Activated naive CD8-positive, alpha-beta T cell treated with anti-CD3 and anti-CD28 coated beads, Interleukin-2, amount 10 ng/mL, durations not matched to agents 7 days and 5 days (primary cell): ENCODE measurements at places on chromosomes 13 and 19. TPM values are rescaled to one million over a fixed set of nuclear protein-coding genes. Genes with fewer than 3 reads are reported as not detected.
A peak's percentile ranks its signal among the peaks of the same experiment; 100 is the strongest.

- peak overlapping the region; percentile 88 for H3K4me3 ChIP-seq
- H3K36me3 ChIP-seq: peaks cover 4% of the 10 kb centered on the region
- peak overlapping the region; percentile 46 for H3K27ac ChIP-seq
These were observed 1.3 kb downstream of the RFX2 start for GRCh38 chr19:6108721-6109633.

DNA sequence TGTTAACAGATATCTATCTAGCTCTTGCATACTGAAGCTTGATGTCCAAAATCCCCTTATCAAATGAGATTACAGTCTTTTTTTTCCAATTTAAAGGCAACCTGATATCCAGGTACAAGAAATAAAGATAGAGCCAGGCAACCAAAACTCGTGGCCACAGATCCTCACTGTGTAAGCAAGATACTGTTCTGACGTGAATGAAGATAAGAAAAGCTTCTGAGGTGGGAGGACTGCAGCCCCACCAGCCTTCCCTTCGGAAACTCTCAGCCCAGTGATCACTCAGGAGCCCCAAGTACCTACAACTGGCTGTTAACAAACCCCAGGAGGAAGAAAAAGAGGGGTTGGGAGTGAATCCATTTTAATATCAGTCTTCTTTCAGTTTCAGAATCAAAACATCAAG is 191.6 kb downstream of the EFNB2 start:
- H3K4me1 ChIP-seq: no peaks in the 10 kb centered on the region
- no peak overlapping the region for H3K27ac ChIP-seq
- no peak for DNase-seq
- no peaks in the 10 kb centered on the region for H3K36me3 ChIP-seq
- H3K27me3 ChIP-seq: peaks cover 13% of the 10 kb centered on the region
- H3K4me3 ChIP-seq: no peak overlapping the region

- H3K4me1 ChIP-seq: no peaks in the 10 kb centered on the region
- H3K36me3 ChIP-seq: no peaks in the 10 kb centered on the region
- H3K27me3 ChIP-seq: peaks cover 7% of the 10 kb centered on the region
- DNase-seq: no peak
- no peak overlapping the region for H3K27ac ChIP-seq
- no peak overlapping the region for H3K4me3 ChIP-seq
These were observed 197.5 kb upstream of the SERP2 start for GRCh38 chr13:44176173-44176572.

DNA sequence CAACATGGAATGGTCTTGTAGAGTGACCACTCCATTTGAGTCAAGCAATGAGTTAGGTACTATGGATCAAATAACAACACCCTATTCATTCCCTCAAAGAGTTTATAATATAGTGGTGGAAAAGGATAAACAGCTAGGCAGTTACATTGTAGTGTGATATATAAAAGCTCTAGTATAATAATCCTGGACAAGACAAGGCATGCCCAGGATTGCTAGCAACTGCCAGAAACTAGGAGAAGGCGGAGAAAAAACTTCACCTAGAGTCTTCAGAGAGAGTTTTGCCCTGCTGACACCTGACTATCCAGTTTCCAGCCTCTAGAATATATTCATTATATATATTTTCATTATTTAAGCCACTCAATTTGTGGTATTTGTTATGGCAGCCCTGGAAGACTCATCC is 530.6 kb downstream of the KLF12 start:
- no peak overlapping the region for H3K27ac ChIP-seq
- peaks cover 6% of the 10 kb centered on the region for H3K36me3 ChIP-seq
- H3K27me3 ChIP-seq: no peaks in the 10 kb centered on the region

DNA sequence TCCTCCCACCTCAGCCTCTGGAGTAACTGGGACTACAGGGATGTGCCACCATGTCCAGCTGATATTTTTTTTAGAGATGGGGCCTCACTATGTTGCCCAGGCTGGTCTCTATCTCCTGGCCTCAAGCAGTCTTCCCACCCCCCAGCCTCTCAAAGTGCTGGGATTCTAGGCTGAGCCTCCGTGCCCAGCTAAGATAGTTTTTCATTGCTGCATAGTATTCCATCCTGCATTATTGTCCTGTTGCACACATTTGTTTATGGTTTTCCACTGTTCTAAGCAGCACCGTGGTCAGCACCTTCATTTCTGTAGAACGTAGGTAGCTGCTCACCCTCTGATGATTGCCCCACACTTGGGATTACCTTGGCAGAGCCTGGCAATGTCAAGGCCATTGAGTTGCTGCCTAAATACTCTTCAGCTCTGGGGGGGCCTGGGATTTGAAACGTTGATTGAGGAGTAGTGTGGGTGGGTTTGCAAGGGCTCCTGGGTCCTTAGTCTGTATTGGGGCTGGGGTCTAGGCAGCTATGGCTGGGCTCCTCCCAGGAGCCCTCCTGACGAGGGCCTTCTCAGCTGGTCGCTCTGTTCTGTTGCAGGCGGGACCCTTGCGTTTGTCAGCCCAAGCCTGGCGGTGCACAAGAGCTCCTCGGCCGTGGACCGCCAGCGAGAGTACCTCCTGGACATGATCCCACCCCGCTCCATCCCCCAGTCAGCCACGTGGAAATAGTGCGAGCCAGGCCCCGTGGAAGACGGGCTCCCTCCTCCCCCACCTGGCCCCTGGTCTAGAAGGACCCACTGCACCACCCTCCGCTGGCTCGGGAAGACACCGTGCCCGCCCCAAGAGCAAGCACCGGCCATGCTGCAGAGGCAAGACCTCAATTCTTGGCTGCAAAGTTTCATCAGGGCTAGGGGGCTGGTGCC is 10.3 kb downstream of the TSSK6 start:
- H3K27ac ChIP-seq: no peak overlapping the region
- H3K4me3 ChIP-seq: no peak overlapping the region
- H3K4me1 ChIP-seq: no peaks in the 10 kb centered on the region
- no peak for DNase-seq
- H3K36me3 ChIP-seq: peaks cover 27% of the 10 kb centered on the region

GRCh38 chr19:30017172-30017571 is 75.1 kb downstream of the URI1 start:
- H3K4me1 ChIP-seq: peaks cover 7% of the 10 kb centered on the region
- no peak overlapping the region for H3K4me3 ChIP-seq
- peaks cover 37% of the 10 kb centered on the region for H3K36me3 ChIP-seq
- DNase-seq: no peak

DNA sequence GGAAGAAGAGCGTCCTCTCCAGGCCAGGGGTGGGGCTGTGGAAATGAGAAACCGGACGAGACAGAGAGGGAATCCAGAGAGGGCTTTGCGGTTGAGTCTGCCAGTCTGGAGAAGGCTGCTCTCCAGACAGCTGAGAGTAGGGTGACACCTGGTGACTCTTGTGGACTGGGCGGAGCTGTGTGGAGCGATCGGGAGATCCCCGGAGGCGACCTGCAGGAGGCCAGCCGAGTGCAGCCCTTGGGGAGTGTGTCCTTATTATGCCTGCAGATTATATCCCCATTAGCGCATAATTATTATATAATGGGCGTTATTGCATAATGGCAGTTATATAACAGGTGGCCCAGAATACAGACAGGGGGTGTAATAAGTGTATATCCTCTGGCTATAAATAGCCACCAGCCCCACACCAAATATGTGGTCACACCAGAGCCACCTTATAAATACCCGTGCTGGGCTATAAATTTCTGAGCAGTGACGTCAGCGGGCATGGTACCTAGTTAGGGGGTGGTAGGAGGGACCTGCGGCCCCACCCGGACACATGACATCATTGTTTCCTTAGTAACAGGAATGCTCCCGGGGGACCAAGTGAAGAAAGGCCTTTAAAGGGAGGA is 41.2 kb downstream of the NFIX start:
- no peak overlapping the region for H3K4me3 ChIP-seq
- no peak for DNase-seq
- H3K36me3 ChIP-seq: no peaks in the 10 kb centered on the region
- H3K27ac ChIP-seq: no peak overlapping the region
- no peaks in the 10 kb centered on the region for H3K4me1 ChIP-seq

MAST1 gene
- 2.6 TPM for total RNA-seq

PDX1 gene
- total RNA-seq: not detected

OR4F17 gene
- total RNA-seq: not detected

HIPK4 gene
- 0.11 TPM for total RNA-seq

ZNF571 gene
- total RNA-seq: 5.9 TPM
